Stimulated activated CD4-positive, alpha-beta T cell treated with anti-CD3 and anti-CD28 coated beads, Interleukin-4, amount 100 ng/mL, for 48 hours (primary cell): ENCODE measurements at places on chromosomes 1 and 21.

DNA sequence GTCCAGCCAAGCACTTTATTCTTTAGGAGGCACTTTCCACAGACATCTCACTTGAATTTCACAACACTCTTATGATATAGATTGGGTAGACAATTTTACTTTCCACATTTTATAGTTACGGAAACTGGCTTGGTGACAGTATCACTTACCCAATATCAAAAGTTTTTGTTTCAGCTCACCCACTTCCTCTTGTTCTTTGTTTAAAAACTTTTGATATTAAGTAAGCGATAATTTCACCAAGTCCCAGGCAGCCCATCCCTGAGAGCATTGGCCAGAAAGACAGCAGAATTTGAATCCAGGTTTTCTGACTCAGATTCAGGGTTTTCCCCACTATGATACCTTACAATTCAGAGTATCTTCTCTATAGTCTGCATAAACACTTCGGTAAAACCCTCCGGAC, 60.0 kb downstream of the LRIG2 start:
- no peak for DNase-seq

DNA sequence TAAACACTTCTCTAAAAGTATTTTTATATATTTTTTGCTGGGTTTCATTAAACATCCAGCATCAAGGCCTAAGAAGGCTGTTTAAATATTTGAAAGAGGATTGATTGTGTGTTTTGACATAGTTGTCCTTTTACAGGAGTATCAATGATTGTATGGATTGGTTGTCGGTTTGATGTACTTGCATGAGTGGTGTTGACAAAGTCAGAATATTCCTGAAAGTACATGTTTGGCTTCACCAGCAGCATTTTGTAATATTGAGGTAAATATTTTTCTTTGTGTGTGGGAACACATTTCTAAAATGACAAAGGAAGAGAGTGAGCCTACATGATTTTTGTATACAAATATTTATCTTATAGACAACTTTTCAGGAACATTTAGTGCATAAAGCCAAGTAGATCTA, 269.7 kb downstream of the PTBP2 start:
- DNase-seq: no peak

- no peak for DNase-seq
These were observed 64.2 kb downstream of the SERINC2 start for GRCh38 chr1:31476891-31477846.

DNA sequence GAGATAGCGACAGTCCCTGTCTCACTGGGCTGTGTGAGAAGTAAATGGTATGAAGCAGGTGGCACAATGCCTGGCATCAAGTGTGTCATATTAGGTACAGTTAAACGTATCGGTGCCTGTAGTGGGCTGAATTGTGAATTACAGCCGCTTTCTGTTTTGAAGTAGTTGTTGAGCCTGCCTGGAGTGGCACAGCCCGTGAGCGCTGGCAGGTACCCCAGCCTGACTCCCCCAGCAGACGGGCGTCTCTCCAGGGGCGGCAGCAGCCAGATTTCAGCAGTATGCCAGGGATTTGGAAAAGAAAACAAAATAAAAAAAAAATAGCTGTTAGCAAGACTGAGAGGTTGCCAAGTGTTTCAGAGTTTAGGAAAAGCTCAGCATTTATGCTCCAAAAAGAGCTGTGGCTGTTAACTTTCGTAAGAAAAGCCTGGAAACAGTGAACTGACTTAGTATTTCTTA, 26.6 kb upstream of the GPR153 start:
- DNase-seq: no peak

DNA sequence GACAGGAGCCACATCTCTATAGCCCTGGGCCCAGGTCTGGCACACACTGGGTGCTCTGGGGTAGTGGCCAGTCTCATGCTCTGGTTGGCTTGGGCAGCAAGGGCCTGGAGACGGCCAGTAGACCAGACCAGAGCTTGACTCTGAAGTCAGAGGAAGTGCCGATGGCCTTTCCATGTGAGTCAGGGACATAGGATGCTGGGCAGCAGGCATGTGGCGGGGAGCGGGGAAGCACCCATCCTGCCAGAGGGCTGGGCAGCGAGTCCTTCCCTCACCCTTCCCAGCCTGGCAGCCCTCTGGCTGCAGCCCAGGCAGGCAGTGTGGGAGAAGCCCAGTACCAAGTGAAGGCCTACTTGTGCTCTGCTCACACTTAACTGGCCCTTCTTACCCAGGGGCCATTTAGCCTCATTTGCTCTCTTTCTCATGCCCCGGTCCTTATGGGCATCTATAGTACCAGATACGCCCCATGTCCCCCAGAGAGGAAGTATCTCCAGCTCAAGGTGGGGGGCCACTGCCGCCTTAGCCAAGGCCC, 3.3 kb downstream of the GPR153 start:
- DNase-seq: no peak

DNA sequence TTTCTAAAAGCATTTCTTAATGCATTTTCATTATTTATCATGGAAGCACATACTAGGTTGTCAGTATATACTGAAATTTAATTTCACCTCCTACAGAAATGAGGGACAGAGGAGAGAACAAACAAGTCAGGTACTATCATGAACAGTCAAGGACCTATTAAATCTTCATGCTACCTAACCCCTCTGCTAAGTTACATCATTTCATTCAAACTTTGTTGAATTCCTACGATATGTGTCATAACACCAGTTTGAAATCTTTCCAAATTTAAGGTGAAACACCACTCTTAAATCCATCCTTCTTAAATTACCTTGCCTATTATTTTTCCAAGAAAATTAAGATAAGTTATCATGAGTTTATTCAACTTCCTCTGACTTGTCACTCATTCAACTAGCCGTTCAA, 78.9 kb downstream of the DENND1B start:
- no peak for DNase-seq

- DNase-seq: no peak
These were observed 4.4 kb upstream of the HMGN1 start for GRCh38 chr21:39353295-39353694.

DNA sequence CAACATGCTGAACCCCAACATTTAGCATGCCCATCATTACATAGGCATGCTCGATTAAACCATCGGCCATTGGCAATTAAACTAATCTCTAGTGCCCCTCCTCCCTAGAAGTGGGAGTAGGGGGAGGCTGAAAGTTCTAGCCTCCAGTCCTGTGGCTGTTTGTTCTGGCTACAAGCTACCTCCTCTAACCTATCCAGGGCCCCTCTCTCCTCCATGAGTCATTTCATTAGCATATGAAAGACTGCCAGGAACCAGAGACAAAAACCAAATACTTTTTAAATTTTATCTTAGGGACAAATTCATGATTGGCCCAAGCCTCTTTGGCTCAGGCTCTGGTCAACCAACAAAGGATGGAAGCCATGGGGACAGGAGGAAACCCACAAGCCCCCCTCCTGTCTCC, 231.1 kb downstream of the CACNA1E start:
- no peak for DNase-seq

GRCh38 chr1:4270651-4271337, 370.7 kb upstream of the C1orf174 start:
- DNase-seq: no peak
